ENCODE measurements at places on chromosomes 5 and 9. TPM values are rescaled to one million over a fixed set of nuclear protein-coding genes. Genes with fewer than 3 reads are reported as not detected.
A peak's percentile ranks its signal among the peaks of the same experiment; 100 is the strongest.

The TTLL11 gene
- total RNA-seq = 10.4 TPM

The C9orf153 gene
- not detected for total RNA-seq

The PLAC8L1 gene
- 3.8 TPM for total RNA-seq

The MEIKIN gene
- not detected for total RNA-seq

The HK3 gene
- total RNA-seq = 1.5 TPM

The SVEP1 gene
- total RNA-seq = 0.35 TPM

The PCDHB1 gene
- total RNA-seq = not detected

The PCDHA4 gene
- 5.8 TPM for total RNA-seq

The RGS3 gene
- 68.3 TPM for total RNA-seq

The ZNF474 gene
- 0.29 TPM for total RNA-seq

DNA sequence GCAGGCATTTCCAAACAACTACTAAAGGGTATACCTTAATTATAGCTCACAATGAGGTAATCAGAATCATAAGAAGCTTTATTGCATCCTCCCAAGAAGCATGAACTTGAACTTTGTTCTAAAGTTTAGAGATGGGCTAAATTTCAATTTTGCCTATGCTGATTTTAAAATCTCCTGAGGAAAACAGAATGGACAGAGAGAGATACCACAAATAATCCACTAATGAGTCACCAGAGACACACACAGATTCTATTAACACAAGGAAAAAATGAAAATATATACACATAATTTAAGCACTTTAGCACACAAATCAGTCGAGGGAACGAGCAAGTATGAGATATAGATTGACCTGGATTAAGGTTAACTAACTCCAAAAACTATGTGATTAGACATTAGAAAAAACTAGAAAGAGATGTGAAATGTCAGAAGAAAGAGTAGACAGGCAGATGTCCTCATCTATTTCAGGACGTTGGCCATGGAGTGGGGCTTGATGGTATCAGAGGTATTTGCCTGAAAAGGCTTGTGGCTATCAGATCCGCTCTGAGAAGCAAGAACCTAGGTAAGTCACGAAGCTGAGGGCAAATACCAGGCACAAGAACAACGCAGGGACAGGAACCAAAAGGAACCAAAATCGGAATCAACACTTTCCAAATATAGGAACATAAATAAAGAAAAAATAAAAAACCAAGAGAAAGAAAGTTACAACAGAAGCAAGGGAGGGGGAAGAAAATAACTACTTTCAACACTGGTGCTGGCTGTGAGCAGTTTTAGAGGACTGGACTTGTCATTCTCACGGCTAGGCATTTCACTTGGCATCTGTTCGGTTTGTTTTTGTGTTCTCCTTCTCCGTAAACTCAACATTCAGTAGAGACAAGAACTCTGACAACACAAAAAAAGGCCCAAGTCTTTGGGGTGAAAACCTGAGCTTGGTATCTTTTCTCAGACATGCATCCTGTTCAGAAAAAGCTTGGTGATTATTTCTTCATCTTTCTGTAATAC is 294.6 kb upstream of the PUM3 start:
- DNase-seq = no peak

DNA sequence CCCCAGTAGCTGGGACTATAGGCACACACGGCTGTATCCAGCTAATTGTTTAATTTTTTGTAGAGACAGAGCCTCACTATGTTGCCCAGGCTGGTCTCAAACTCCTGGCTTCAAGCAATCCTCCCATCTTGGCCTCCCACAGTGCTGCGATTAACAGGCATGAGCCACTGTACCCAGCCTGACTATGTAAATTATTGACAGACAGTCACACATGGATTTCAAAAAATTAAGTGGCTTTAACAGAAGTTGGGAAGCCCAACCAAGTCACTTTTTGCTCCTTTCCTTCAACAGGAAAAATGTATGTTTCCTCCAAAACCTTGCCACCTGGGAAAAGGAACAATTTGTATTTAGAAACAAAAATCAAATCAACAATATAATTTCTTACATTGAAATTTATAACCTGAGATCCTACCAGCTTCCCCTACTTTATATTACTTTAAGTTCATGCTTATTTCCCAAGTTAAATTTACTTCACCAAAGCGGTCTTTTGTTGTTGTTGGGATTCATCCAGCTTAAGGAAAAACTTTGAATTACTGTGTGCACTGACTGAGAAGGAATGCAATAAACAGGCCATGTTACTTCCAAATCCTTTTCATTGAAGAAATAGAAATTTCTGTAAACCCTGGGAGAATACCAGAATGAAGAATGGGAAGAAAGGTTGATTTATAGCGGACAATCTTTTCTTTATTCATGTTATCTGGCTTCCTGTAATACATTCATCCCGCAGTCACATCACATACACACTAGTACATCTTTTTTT is 8.6 kb downstream of the PCA3 start:
- DNase-seq = no peak

- peak; percentile 72 for DNase-seq
Measured at GRCh38 chr5:177473443-177474001, at the start of gene DBN1. DBN1 (minus strand) TSS chr5:177473634; CDS start chr5:177473521, 113 bp downstream.
